ENCODE measurements at places on chromosomes 6 and 20. TPM values are rescaled to one million over a fixed set of nuclear protein-coding genes. Genes with fewer than 3 reads are reported as not detected.
A peak's percentile ranks its signal among the peaks of the same experiment; 100 is the strongest.

GRCh38 chr20:36367370-36367745, 61.2 kb downstream of the DLGAP4 start:
- DNase-seq: no peak

GRCh38 chr20:49420811-49421295, 61.6 kb downstream of the KCNB1 start:
- DNase-seq: no peak

DNA sequence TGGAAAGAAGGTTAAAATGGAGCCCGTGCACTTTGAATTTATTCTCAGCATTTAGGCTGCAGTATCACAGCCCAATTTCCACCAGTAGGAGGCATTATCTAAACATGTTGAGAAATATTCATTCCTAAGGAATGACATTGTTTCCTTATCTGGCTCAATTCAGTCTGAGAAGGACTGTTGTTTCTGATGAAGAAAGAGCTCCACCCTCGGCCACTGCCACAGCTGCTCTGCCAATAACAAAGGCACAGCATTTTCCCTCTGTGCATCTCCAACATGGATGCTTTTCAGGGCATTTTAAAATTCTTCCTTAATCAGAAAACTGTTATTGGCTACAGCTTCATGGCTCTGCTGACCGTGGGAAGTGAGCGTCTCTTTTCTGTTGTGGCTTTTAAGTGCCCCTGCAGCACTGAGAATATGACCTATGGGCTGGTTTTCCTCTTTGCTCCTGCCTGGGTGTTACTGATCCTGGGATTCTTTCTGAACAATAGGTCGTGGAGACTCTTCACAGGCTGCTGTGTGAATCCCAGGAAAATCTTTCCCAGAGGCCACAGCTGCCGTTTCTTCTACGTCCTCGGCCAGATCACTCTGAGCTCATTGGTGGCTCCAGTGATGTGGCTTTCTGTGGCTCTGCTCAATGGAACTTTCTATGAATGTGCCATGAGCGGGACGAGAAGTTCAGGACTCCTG, at the start of gene CALHM5:
Gene CALHM5 (plus strand): TSS at position 216 of the 687 bp plus-strand sequence. CDS start 58 bp downstream, at position 274.
- DNase-seq: peak; percentile 41

Gene THBS2
- 0.07 TPM for total RNA-seq

Gene HLA-DQA2
- not detected for total RNA-seq

All from Caco-2 (cell line).